NCI-H748 treated with DMSO at 0.1 percent for 48 hours (cell line): ENCODE measurements at places on chromosomes 11 and 22.

GRCh38 chr22:29377979-29378378 lies 10.4 kb downstream of the AP1B1 start:
- DNase-seq, result no peak

- no peak for DNase-seq
These were observed 9.2 kb upstream of the ANO1 start for GRCh38 chr11:70068950-70069349.

DNA sequence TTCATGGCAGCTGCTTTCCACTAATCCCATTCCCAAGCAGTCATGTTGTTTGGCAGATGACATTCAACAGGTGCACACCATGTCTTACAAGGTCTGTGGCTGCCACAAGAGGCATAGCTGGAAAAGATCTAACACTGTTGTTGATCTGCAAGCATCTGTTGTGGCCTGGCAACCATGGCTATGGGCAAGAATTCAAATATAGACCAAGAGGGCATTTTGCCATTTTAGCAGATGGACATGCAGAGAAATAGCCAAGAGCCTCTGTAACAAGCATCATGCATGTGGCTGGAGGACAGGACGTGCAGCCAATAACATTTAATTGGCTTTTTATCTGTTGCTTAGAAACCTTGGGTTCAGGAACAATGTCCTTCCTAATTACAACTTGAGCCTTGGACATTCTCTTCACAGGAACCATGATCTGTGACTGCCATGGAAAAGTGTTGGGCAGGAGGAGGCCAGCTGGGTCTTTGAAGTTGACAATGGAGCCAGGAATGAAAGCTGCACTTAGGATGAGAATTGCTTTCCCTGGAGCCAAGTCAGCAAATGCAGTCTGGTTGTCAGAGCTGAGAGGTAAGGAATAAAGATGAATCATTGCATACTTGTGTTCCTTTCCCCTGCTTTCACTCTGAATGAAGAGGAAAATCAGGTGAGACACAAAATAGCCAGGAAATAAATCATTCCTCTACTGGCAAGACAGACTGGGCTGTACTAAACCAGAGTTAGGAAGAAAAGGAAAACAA lies 113.6 kb upstream of the ANO5 start:
- no peak for DNase-seq

GRCh38 chr11:113077379-113077778 lies 116.2 kb downstream of the NCAM1 start:
- no peak for DNase-seq

- DNase-seq, result no peak
These were observed 73.0 kb downstream of the TENM4 start for GRCh38 chr11:79367844-79368243.

DNA sequence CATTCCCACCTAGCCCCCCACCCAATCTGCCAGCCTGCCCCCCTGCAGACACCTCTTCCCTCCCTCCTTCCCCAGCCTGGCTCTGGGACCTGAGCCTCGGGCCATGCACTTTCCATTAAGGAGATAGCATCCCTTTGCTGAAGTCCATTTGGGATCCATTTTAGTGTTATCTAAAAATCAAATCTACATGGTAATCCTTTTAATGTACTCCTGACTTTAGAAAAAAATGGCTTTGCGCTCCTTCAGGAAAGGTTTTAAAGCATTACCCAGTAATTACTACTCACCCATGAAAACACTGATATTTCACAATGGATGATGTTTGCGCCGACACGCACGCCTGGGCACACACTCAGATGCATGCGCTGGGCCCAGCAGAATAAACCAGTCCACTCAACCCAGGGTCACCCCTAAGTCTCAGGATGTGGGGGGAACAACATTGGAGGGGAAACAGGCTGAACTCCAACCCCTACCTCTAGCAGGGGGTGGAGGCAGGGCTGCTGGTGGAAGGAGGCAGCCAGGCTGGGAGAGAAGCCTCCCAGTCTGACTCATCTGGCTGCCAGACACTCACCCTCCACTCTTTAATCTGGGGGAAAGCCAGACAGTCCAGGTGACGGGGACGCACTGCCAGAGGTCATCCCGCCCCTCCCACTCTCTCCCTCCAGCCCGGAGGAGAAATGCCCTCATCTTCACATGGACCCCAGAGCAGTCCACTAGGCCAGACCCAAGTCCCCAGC lies 29.8 kb downstream of the LMO1 start:
- DNase-seq, result no peak

DNA sequence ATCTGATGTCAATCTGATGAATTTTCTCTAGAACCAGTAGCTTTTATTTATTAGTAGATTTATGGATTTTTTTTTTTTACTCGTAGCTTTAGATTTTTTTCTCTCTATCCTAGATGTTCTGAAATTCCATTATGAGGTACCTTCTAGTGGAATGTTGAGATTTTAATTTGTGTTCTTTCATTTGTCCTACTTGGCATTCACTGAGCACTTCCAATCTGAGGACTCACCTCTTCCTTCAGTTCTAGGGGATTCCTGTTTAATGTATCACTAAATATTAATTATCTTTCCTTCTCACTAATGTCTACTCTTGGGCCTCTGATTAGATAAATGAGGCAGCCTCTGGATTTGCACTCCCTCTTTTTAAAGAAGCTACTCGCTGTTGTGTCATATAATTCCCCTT lies 40.2 kb upstream of the WNT7B start:
- no peak for DNase-seq

GRCh38 chr22:37340331-37341262 lies 58.3 kb downstream of the CYTH4 start:
- peak; percentile 1 for DNase-seq

GRCh38 chr11:78350646-78351165 lies 66.9 kb downstream of the GAB2 start:
- DNase-seq, result no peak

GRCh38 chr11:22275600-22275999 lies 62.6 kb upstream of the SLC17A6 start:
- no peak for DNase-seq

DNA sequence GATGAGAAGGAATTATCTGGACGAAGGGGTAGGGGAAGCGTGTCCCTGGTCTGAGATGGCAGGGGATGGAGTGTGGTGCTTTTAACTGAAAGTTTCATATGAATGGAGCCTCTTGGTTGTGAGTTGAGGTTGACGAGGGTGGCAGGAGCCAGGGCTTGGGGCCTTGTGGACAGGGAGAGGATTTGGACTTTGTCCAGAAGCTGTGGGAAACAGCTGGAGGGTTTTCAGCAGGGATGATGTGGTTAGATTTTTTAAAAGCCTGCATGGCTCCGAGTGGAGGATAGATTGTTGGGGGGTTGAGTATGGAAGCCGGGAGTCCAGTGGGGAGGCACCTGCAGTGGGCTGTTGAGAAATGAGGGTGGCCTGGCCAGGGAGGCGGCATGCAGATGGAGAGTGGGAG lies 24.8 kb downstream of the MYO7A start:
- DNase-seq, result no peak

- DNase-seq, result peak; percentile 30
These were observed 191.0 kb downstream of the NAV2 start for GRCh38 chr11:19903620-19904069.

GRCh38 chr11:97078443-97078842 lies 688.6 kb downstream of the JRKL start:
- DNase-seq, result no peak

DNA sequence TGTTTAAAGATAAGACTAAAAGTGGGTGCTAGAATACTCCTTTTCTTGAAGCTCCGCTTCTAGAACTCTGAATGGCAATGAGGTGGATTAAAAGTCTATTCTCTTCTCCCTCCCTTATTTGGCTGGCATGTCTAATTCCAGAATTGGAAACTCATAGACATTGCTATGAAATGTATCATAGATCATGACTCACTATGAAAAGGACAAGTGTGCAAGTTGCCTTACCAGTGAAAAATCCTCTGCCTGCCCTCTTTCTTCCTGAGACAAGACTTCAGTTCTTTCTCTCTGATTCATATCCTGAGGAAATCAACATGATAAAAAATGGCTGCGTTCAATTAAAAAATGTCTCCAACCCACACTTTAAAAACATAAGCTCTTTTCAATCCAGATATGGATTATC lies 73.2 kb upstream of the BLID start:
- DNase-seq, result no peak

GRCh38 chr22:37623075-37624016 lies 14.7 kb downstream of the GGA1 start:
- DNase-seq, result no peak

GRCh38 chr11:26225646-26226045 lies 106.3 kb upstream of the ANO3 start:
- no peak for DNase-seq

DNA sequence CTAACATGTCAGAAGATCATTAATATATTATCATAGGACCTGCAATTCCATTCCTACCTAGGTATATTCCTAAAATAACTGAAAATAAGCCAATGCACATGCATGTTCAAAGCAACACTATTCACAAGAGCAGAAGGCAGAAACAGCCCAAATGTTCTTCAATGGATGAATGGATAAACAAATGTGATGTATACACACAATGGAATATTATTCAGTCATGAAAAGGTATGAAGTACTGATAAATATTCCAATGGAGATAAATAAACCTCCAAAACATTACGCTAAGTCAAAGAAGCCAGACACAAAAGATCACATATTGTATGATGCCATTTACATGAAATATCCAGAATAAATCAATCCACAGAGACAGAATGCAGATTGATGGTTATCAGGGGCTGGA lies 16.8 kb downstream of the AMBRA1 start:
- no peak for DNase-seq

GRCh38 chr11:127182586-127183203 lies 182.1 kb upstream of the KIRREL3 start:
- DNase-seq, result peak; percentile 92

DNA sequence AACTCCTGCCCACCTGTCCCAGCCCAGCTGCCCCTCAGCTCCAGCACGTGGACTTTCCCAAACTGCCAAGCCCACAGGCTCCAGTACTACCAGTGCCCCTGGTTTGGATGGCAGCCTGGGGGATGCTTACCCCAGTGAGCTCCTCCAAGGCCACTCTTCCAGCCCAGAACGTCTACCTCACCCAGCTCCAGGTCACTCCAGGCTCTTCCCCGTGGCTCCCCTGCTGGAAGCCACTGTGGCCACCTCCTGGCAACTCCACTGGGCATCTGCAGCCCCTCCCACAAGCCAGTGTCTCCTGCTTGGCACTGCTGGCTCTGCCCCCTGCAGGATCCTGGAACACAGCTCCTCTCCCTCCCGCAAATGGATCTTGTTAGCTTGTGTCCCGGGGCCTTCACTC lies 29.3 kb downstream of the LMO1 start:
- DNase-seq, result no peak

GRCh38 chr11:91859666-91860065 lies 365.0 kb upstream of the FAT3 start:
- DNase-seq, result no peak

- DNase-seq, result no peak
These were observed 200.3 kb downstream of the MSANTD4 start for GRCh38 chr11:105821781-105822180.

DNA sequence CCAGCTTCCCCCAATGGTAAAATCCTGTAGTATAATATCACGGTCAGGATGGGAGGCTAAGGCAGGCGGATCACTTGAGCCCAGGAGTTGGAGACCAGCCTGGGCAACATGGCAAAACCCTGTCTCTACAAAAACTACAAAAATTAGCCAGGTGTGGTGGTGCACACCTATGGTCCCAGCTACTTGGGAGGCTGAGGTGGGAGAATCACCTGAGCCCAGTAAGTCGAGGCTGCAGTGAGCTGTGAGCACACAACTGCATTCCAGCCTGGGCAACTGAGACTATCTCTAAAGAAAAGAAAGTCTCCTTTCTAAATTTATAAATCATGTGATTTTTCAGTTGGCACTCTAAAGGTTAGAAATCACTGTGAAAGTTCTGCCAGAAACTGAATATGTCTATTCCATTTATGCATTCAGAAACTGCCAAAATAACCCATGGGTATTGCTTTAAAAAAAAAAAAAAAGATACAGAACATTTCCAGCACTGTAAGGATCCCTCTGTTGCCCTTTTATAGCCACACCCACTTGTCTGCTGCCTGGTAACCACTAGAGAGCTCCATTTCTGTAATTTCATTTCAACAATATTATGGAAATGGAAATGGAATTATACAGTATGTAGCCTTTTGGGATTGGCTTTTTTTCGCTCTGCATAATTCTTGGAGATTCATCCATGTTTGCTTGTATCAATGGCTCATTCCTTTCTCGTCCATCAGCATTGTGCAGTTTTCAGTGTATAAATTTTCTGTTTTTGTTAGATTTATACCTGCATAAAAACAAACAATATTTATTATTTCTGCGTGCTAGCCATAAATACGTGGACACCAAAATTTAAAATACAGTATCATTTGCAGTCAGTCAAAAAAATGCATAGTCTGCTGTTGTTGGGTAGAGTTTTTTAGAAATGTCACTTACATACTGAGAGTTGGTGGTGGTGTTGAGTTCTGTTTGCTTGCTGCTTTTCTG lies 9.4 kb downstream of the CDC45 start:
- DNase-seq, result no peak

- DNase-seq, result no peak
These were observed 510.6 kb upstream of the RAG2 start for GRCh38 chr11:37108436-37109285.

- no peak for DNase-seq
These were observed 14.0 kb upstream of the TP53I11 start for GRCh38 chr11:44964526-44965209.

- DNase-seq, result no peak
These were observed 200.3 kb upstream of the B3GAT1 start for GRCh38 chr11:134612140-134613030.

- DNase-seq, result peak; percentile 55
These were observed 12.4 kb upstream of the DSCAML1 start for GRCh38 chr11:117809236-117810055.

GRCh38 chr11:123055191-123055901 lies 6.6 kb downstream of the HSPA8 start:
- no peak for DNase-seq

DNA sequence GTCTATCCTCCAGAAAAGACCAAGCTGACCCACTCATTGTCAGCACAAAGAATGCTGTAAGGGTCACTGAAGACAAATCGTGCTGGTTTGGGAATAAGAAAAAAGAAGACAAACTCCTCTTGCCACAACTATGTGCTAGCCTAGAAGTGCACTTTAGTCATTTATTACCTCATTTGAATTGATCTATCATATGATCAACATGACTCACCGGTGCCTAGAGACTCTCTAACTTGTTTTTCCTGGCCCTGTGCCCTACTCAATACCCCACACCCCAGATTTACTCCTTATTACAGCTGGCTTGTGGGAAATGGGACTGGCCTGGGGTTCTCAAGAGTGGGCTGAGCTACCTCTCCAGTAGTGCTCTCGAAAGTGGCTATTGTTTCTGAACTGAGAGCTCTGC lies 35.9 kb upstream of the HORMAD2 start:
- no peak for DNase-seq

DNA sequence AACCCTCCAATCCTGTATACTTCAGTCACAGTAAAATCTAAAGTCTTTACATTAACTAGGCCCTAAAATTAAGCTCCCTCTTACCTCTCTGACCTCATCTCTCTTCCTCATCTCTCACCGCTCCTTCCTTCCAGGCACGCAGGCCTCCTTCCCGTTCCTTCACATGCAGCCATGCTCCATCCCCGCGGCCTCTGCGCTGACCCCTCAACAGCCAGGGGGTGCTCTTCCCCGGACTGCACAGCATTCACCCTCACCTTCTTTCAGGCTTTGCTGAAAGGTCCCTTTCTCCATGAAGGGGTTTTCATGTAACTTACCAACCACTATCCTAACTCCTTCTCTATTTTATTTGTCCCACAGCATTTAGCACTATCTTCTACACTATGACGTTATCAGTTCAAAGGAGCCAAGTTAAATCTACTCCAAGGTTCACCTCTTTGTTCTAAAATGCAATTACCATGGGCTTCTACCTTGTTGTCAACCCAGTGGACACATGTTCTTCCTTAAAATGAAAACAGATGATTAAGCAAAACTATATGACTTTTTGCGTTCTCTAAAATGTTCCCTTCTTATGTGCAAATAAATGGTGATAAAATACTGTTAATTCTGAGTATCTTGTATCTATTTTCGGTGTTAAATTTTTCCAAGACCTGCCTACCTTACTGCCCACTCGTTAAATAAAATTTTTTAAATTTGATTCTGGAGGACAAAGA lies 57.8 kb upstream of the APOA1 start:
- DNase-seq, result no peak
